ENCODE measurements at places on chromosomes 1 and 21.

- peak; percentile 7 for ATAC-seq
Observed at GRCh38 chr1:27314169-27314568, 7.8 kb upstream of the TMEM222 start.

DNA sequence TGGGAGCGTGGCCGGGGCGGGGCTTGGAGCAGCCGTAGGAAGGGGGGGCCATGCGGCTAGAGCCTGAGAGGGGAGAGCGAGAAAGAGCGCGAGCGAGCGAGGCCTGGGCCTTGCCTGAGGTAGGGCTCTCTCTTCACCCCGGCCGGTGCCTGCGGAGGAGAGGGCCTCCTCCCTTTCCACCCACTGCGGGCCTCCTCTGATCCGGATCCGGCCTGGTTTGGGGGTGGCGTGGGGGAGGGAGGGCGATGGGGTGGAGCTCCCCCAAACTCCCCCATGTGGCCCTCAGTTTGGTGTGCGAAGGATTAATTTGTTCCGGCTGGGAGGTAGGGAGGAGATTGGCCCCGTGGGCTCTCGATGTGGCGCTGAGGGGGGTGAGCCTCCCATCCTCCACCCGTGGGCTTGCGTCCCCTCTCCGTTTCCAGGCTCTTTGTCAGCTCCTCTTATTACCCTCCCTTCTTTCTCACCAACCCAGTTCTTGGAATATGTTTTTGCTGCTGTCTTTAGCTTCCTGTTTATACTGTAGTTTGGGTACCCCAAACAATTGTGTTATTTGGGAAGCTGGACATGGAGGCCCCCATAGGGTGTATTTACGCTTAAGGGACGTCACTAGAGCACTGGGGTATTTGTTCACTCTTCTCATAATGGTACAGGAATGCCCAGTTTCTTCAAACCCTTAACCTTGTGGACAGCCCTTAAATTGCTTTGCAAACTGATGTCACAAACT lies 685 bp downstream of the UBAP2L start:
- ATAC-seq: peak; percentile 45

DNA sequence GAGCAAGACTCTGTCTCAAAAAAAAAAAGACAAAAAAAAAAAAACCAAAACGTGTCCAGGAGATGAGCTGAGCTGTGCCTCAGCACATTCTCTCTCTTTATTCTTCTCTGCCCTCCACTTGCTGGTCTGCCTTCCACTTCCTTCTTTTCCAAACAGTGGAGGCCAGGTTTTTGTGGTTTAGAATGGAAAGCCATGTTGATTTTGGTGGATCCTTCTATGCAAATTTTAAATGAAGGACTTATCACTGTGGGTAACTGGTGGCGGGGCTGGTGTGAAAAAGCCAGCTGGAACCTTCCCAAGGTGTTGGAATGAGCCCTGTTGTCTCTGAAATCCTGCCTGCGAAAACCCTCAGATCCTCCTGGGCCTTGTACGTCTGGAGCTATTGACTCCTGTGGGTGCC lies 61.9 kb downstream of the PTPRU start:
- no peak for ATAC-seq

DNA sequence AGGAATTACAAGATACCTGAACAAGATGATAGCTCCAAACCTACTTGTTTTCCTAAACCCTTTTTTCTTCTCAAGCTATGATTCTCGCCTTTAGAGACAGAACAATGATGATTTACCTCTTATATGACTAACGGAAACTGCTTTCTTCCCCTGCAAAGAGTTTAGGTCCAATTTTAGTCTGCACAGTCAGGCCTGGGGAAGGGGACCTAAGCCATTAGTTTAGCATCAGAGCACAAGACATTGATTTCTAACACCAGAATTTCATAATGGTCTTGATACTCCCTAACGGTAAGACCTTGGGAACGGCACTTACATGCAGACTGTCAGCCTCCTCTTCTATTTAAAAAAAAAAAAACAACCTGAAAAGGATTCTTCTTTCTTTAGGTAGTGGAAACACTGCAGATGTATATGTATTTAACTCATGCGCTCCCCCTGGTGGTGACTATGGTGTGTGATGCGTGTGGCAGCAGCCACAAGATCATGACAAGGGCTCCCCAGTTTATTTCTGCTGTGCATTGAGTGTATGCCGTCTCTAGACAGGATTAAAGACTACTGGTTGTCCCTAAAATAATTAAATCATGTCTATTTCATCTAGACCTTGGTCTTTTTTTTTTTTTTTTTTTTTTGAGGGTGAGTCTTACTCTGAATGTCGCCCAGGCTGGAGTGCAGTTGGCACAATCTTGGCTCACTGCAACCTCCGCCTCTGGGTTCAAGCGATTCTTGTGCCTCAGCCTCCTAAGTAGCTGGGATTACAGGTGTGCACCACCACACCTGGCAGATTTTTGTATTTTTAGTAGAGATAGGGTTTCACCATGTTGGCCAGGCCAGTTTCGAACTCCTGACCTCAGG lies 37.3 kb upstream of the TMEM222 start:
- ATAC-seq: peak; percentile 94

- ATAC-seq: no peak
Observed at GRCh38 chr1:38497921-38498656, 361.5 kb downstream of the RRAGC start.

DNA sequence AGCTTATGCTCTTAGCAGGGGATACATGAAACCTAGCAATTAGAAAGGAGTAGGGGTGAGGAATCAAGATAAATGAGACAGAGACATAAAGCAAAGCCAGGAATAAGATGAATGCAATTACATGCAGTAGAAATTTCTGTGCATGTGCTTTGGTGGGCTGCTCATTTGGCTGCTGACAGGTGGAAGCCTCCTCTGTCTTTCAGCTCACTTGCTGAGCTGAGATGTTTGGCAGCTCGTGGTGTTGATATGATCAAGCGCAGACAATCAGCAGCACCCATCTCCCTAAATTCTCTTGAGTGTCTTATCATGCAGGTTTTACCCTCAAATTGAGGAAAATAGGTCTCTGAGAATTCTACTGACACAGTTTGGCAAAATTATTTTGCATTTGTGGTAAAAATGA lies 108.3 kb upstream of the CD34 start:
- no peak for ATAC-seq

GRCh38 chr1:193184776-193185175 lies 1.6 kb downstream of the B3GALT2 start:
- ATAC-seq: no peak

DNA sequence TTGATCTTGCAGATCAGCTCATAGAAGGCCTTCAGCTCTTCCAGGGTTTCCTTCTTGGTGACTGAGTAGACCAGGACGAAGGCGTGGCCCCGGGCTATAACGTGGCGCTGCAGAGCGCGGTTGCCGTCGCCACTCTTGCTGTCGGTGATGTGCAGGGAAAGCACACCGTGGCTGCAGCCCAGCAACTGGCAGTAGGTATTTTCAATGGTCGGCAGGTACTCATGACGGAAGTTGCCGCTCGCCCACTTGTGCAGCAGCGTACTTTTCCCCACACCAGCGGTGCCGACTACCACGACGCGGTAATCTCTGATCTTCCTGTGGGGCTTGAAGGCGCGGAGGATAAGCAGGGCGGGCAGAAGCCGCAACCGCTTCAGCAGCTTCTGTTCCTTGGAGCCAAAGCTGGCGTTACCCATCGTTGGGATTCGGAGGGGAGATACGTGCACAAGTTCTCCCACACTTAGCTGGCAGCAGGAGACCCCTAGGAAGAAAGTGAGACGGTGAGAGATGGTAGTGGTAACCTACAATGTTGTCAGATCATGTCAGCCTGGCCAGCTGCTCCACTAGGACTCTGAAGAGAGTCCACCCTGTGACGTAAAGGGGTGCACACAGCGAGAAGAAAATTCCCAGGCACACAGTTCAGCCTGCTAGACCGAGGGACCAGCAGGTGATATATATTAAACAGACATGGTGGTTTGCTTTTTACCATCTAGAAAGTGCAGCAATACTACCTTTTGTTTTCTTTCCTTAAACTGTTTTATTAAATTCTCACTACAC lies 3.4 kb downstream of the DIRAS3 start:
- no peak for ATAC-seq

DNA sequence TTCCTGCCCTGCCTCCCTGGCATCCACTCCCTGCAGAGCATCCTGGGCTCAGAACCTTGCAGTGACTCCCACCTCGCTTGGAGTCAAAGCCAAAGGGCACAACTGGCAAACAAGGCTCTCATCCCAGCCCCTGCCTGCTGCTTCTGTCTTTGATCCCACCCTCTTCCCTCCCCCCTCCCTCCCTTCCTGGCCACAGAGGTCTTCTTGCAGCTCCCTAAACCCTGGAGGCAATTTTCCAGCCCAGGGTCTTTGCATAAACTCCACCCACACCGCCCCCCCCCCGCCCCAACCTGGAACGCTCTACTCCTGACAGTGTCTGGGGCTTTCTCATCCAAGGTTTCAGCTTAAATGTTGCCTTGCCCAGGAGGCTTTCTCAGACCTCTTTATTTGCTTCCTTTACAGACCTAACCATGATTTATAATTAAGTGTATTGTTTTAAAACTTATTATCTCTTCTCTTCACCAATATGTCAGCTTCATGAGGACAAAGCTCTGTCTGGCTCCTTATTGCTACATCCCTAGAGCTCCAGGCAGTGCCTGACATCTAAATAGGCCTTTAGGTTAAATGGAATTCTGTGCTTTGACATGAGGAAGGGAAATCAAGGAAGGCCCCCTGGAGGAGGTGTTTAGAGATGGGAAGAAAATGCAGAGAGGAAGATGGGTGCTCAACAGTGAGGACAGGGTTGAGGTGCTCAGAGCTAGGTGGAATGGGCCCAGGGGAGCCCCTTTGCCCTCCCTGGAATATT lies 37.7 kb upstream of the PADI1 start:
- no peak for ATAC-seq

GRCh38 chr1:65791801-65792668 lies 660 bp upstream of the PDE4B start:
- ATAC-seq: no peak

- ATAC-seq: no peak
Observed at GRCh38 chr1:77706321-77706720, 23.9 kb upstream of the ZZZ3 start.

DNA sequence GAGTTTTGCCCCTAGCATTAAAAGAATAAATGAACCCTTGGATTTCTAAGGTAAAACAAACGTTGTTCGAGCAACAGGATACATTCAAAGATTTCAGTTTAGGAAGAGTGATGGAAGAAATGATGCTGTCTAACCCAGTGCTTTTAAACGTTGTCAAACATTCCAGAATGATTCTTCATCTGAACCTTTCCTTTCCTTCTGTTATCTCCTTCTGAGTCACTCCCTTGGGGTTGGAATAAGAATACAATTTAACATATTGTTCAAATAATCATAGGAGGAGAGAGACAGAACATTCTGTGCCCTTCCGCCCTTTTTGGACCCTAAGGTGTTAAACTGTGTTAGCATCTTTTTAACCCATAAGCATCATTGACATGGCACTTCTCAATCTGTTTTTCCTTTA lies 61.1 kb upstream of the RCOR3 start:
- no peak for ATAC-seq

DNA sequence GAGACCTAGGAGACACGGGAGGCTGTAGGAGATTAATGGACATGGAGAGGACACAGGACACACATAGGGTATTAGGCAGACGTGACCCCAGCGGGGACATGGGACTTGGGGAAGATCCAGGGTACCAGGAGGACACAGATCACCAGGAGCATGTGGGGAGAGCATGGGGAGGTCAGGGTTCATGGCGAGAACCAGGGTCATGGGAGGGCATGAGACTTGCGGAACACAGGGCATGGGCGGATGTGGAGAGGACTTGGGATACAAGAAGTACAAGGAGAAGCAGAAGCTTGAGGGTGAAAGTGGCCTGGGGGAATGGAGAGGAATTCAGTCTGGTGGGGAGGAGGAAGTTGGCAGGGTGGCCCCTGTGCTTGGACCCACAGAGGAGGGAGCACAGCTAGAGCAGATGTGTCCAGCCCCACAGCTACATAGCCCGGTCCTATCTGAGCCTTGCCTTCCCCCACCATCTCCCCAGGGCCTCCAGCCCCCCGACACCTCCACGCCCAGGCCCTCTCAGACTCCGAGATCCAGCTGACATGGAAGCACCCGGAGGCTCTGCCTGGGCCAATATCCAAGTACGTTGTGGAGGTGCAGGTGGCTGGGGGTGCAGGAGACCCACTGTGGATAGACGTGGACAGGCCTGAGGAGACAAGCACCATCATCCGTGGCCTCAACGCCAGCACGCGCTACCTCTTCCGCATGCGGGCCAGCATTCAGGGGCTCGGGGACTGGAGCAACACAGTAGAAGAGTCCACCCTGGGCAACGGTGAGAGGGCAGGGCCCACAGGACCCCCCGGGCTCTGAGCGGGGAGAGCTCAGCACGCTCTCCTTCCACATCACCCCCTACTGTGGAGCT lies 12.1 kb downstream of the TIE1 start:
- ATAC-seq: peak; percentile 6

DNA sequence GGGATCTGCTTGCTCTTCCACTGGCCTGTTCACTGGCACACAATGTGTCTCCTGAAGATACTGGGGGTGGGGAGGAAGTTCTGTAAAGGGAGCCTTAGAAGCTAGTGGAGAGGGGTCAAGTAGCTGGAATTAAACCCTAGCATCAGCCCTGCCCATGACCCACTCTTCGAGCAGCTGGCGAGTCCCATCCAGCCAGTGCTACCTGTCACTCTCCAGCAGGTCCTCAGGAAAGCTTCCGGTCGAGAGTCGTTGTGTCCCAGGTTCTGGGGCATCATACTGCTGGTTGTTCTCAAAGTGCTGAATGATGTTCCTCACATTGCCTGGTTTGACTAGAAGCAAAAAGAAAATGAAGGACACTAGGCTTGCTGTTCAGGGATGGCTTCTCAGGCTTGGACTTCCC lies 30.9 kb downstream of the LRRC71 start:
- no peak for ATAC-seq

GRCh38 chr1:185408700-185409270 lies 91.7 kb upstream of the IVNS1ABP start:
- no peak for ATAC-seq

- ATAC-seq: peak; percentile 99
Observed at GRCh38 chr1:225378880-225379279, 49.0 kb downstream of the LBR start.

- ATAC-seq: no peak
Observed at GRCh38 chr1:1857096-1857703, 33.7 kb downstream of the GNB1 start.

DNA sequence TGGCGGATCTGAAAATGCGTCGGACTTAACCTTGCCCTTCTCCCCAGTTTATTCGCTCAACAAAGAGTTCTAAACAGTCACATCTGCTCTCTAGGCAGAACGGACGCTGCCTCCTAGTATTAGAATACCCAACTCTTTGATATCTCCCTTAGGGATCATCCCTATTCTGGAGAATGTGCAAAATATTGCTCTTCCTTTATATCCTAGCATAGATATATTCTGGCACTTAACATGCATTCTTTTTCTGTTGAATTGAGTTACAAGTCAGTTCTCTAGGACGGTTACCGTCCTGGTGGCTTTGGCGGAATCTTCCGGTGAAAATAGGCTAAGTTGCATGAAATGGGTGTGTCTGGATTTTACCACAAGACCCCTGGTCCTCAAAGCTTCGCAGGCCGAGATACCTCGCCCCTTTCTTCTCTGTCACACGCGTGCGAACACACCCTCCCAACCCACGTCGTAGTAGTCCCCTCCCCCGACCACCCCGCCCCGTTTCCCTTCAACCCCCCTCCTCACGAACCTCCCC lies 501 bp upstream of the DNAJC6 start:
- no peak for ATAC-seq

DNA sequence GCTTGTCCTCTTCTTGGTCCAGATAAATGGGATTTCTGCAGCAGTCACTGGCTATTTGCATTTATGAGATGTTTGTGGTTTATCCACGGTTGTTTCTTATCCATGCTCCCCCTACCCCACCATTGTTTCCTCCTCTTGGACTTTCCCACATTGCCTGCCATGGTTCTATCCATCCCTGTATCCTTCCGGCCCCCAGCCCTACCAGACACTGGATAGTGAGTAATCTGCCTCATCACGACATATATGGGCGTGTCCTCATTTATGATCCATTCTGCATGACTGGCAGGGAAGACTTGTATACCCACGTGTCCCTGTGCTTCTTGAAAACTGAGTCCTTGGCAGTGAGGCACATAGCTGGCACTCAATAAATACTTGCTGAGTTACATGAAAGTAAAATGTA lies 40.1 kb downstream of the CACNA1S start:
- ATAC-seq: peak; percentile 80
